ENCODE measurements at places on chromosomes 6 and 20.

GRCh38 chr20:54368570-54368969 lies 106.8 kb upstream of the DOK5 start:
- no peak for DNase-seq

DNA sequence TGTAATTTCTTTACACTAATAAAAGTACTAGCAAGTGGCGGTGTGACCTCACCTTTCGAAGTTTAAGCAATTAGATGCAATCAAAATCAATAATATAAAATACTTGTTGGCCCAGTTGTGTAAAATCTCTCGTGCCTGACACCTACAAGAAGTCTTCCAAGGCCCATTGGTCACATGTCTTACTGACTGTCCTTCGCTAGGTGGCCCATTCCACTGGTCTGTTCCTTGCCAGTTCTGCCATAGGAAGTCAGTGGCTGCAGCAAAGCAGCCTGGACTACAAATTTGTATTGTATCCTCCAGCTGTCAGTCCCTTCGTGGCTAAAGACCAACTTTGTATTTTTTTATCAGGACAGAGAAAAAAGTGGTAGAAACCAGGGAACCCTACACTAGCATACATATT lies 61.8 kb downstream of the CYB5R4 start:
- no peak for DNase-seq

DNA sequence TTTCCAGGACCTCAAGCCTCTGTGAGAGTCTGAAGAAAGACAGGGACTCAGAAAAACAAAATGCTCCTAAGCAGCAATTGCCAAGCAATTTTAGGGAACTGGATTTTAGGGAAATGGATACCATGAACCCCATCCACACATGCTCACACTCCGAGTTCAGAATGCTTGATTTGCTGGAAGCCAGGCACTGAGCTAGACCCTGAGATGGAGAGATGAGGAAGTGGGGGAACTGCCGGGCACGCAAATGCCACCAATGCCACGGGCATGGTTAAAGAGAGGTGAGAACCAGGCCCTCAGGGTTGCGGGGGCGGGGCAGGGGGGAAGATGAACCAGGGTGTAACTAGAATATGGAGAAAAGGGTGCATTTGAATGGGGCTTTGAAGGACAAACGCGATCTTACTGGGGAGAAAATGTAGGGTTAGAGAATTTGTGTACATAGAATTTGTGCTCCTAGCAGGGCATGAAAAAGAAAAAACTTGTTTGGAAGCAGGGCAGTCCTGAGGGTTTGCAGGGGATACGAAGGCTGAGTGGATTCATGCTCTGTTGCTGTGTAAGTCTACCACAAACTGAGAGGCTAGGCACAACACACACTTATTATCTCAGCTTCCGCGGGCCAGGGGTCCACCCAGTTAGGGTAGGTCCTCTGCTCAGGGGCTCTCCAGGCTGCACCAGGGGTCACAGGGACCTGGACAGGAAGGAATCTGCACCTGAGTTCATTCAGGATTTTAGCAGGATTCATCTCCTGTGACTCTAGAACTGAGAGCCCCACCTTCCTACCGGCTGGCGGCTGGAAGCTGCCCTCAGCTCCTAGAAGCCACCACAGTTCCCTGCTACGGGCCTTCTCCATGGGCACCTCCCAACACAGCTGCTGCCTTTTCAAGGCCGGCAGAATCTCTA lies 108.0 kb downstream of the SNX5 start:
- no peak for DNase-seq

- DNase-seq = peak; percentile 99
Observed at GRCh38 chr6:44667226-44667625, 279.7 kb downstream of the CDC5L start.

DNA sequence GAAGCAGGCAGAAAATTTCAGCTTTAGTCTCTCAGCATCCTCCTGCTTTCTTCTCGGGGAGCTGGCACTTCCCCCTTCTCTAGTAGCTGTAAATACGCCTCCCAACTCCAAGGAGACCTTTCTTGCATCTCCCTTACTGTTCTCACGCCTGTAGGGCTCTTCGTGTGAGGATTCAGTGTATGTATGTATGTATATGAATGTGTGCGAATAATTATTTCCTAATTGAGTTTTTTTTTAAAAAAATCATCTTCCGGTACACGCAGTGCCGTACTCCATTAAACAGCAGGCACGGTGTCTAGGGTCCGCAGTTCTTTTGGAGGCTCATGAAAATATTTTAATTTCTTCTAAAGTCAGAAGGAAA lies 85.4 kb downstream of the HFE start:
- peak; percentile 73 for DNase-seq

DNA sequence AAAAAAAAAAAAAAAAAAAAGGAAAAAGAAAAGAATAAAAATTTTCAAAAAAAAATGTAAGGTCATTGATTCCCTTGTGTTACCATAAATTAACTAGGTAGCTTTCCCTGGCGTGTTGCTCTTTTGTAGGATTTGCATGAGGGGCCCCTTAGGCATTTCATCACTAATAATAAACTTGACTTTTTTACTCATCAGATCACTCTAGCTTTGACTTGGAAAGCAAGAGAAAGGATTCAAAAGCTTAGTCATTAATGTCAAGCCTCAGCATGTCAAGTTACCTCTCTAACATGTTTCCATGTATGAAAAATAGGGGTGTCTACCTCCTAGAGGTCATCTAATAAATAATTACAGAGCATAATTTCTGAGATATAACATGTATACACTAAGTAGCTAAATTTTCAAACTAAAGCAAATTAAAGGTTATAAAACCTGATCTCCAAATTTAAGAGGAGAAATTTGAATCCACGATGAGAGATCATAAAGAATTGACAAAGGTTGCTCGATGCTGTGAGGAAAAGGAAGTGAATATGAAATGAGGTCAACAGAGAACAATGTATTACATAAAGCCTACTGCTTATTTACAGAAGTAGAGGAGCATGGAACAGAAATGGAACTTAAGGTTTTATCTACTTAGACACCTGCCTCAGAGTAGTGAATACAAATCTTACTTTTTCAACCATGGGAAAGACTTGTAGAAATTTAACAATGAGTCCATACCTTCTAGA lies 86.8 kb downstream of the ARHGAP18 start:
- DNase-seq = no peak

- no peak for DNase-seq
Observed at GRCh38 chr6:41747256-41748101, at the start of gene PGC. PGC (minus strand) TSS chr6:41747397; CDS start chr6:41747334, 63 bp downstream.

GRCh38 chr6:44470115-44470464 lies 82.6 kb downstream of the CDC5L start:
- DNase-seq = no peak

- no peak for DNase-seq
Observed at GRCh38 chr20:62993856-62994494, 12.8 kb downstream of the BHLHE23 start.

- peak; percentile 39 for DNase-seq
Observed at GRCh38 chr6:35294308-35294945, 3.2 kb upstream of the DEF6 start.

DNA sequence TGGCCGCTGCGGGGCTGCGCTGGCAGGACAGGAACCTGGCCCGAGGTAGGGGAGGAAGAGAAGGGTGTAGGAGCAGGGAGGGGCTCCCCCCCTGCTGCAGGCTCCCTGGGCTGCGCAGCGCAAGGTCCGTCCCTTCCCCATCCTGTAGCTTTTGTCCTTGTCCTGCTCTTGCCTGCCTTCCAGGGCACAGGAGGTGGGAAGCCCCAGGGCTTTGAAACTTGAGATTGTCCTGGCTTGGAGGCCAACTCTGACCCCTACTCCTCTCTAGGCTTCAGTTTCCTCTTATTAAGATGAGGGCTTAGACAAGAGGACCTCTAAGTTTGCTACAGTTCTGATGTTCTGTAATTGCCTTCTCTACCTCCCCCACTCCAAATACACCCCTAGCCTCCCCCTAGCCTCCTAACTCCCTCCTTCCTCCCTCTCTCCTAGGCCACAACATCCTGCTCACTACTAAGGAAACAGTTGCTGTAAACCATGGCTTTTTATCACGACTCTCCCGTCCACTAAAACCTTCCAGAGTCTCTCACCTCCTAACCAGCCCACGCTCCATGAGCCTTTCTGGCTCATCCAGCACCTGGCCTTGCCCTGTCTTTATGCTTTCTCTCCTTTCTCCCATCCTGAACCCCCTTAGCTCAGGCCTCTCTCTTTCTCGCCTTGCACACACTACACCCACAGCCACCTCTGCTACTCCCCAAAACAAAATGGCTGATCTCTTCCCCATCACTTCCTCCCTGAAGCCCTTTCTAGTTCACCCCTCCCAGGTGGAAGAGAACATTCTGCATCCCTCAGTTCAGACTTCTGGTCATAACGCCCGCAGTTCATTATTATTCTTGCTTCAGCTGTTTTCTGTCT lies 10.2 kb downstream of the UNC5CL start:
- peak; percentile 63 for DNase-seq

- peak; percentile 70 for DNase-seq
Observed at GRCh38 chr6:3919130-3919628, 70.0 kb downstream of the FAM50B start.

DNA sequence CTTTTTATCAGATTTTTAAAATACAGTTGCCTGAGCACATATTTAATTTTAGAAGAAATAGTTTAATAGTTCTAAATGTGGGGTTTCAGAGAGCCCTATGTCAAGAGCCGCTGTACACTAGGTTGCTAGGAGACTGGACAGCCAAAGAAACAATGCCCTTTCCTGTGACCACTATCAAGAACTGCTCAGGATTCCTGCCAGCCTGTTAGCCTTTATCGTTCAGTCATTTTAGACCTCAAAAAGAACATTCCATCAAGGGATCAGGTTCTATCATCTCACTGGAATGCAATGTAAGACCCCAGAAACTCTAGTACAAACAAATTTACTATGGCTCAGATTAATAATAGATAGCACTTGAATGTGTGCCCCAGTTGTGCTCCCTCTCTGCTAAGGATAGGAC lies 181.2 kb upstream of the CCN2 start:
- peak; percentile 94 for DNase-seq

DNA sequence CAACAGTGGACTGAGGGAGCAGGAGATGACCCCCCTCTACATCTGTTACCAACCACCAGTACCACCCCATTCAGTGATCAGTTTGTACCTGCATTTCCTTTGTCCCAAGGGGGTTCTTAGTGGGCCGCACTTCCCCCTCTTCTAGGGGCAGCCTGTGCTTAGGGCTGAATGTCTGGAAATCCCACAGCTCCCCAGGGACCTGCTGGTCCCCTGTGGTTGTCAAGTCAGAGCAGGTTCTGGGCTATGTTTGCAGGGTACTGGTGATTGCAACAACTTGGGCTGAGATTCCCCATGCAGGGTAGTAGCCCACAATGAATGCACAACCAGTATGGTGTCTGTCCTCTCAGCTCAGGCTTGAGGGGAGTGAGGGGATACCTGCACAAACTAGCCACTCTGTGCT lies 39.7 kb upstream of the COL10A1 start:
- no peak for DNase-seq

DNA sequence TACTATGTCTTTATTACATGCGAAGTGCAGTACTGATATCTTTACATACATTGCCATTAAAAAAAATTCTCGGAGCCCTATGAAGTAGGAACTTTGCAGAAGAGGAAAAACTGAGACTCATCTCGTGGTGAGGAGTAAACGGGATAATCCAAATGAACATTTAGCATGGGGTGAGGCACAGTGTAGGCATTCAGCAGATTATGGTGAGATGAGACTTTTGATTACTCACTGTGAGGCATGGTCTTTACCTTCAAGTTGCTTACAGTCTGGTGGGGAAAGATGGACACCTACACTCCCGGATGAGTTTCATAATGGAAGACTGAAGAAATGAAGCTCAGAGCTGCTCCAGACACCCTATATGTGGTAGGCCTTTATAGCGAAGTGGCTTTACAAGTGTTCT lies 1.4 kb downstream of the RPRD1B start:
- DNase-seq = peak; percentile 22

GRCh38 chr6:80341330-80341729 lies 234.9 kb downstream of the BCKDHB start:
- no peak for DNase-seq

- DNase-seq = no peak
Observed at GRCh38 chr6:29509239-29509638, 21.5 kb upstream of the MAS1L start.

- DNase-seq = peak; percentile 93
Observed at GRCh38 chr6:33609528-33609927, 11.6 kb upstream of the ITPR3 start.

DNA sequence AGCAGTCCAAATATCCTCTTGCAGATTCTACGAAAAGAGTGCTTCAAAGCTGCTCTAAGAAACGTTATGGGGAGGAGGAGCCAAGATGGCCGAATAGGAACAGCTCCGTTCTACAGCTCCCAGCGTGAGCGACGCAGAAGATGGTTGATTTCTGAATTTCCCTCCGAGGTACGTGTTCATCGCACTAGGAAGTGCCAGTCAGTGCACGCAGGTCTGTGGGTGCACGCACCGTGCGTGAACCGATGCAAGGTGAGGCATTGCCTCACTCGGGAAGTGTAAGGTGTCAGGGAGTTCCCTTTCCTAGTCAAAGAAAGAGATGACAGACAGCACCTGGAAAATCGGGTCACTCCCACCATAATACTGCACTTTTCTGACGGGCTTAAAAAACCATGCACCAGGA lies 272.1 kb upstream of the DEFB115 start:
- DNase-seq = no peak

DNA sequence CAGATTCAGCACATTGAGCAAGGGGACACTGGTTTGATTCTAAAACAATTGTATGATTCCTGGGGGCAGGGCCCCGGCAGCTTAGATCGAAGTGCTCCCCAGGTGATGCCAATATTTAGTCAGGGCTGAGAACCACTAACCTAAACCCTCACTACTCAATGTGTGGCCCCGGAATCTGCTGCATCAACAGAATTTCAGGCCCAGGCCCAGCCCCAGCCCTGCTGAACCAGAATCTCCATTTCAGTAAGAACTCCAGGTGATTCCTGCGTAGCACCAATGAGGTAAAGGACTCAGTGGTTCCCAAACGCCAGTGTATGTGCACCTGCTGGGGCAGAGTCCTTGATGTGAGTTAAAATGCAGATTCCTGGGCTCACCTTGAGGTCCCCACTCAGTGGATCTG lies 152.8 kb upstream of the KCNG1 start:
- DNase-seq = no peak

DNA sequence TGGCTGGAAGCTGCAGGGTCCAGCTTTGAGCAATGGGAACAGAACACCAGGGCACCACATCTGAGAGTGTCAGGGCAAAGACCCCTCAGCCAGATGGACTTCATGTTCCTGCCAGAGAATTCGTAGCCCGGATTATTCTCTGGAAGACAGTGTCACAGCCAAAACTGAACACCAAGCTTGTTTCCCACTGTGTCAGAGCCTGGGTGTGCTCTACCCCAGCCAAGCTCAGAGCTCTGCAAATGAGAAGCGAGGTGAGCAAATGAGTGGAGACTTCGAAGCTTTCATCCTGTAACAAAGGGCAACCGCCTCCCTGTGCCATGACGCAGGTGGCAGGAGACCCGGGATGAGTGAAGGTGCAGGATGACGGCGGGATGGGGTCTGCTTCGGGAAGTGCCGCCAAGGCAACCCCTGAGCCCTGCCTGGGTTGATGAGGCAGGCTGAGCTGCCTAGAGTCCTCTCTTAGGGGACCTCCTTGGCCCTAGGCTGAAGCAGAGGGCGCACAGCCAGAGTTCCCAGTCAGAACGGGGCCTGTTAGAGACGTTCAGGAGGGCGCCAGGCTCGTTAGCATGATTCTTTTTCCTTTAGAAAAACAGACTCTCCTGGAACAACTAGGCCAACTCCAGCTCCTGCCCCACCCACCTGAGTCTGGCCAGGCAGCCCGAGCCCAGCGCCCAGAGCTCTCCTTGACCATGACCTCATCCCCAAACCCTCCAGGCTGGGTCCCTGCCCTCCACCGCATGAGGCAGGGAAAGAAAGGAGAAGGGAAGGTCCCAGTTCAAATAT lies 187.7 kb downstream of the SOD2 start:
- DNase-seq = no peak

Measured in M059J (cell line).